ENCODE measurements at places on chromosomes 12 and 14.

DNA sequence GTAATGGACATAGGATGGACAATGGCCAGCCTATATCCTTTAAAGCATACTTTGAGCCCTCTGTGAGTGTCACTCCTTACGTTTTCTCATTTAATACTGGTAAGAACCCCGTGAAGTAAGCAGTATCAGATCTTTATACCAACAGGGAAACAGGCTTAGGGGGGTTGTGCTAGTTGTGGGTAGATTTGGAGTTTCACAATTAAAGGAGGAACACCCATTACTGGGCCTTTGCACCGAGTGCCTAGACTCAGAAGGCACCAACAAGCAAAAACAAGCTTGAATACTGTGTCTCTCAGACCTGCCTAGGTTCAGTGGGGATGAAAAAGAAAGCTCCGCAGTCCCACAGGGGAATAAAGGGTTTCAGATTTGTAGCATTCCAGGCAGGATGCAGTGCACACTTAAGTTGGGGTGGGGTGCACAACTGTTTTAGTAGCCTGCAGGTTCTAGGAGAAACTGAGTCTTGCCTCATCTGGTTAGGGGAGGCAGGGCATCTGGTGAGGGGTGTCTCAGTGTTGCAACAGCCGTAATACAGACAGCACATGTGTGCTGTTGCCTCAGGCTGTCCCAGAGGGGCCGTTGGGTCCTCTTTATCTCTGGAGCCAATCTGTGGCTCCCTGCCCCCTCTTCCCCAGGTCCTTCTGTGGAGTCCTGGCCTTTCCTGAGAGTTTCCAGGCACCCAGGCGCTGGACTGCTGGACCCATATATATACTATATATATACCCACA, 51.2 kb downstream of the IRAK3 start:
- DNase-seq: no peak

DNA sequence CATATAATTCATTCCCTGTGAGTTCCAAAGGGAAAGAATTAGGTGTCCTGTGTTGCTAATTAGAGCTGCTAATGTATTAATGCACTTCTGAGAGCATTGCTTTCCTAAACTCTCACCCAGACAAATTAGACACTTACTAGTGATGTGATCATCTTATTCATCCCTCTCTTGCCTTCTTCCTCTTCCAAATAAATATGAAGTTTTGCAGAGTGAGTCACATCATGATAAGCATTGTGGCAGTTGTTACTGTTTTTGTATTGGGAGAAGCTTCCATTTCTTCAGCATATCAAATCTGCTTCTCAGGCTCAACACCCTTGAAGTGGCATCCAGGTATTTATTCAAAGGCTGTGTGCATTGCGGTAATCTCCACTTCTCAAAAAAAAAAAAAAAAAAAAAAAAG, 37.3 kb upstream of the E2F7 start:
- DNase-seq: no peak

GRCh38 chr14:85415015-85415712, 114.8 kb upstream of the FLRT2 start:
- DNase-seq: peak; percentile 61

DNA sequence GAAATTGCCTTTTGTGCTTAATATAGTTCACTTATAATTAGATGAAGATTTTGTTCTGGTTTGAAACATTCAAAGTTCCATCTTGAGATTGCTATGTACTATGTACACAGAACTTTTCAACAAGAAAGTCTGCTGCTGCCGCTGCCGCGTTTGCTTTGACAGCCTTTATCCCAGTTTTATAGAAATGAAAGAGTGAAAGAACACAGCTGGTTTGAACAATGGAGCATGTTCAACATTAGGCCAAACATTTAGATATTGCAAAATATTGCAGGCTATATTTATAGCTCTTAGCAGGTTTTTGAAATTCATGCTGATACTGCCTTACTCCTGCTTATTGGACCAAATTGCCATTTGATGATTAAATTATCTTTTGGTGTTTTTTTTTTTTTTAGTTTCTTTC, 299.8 kb upstream of the PRKD1 start:
- no peak for DNase-seq

GRCh38 chr14:36367985-36368774, 47.7 kb upstream of the MBIP start:
- no peak for DNase-seq

DNA sequence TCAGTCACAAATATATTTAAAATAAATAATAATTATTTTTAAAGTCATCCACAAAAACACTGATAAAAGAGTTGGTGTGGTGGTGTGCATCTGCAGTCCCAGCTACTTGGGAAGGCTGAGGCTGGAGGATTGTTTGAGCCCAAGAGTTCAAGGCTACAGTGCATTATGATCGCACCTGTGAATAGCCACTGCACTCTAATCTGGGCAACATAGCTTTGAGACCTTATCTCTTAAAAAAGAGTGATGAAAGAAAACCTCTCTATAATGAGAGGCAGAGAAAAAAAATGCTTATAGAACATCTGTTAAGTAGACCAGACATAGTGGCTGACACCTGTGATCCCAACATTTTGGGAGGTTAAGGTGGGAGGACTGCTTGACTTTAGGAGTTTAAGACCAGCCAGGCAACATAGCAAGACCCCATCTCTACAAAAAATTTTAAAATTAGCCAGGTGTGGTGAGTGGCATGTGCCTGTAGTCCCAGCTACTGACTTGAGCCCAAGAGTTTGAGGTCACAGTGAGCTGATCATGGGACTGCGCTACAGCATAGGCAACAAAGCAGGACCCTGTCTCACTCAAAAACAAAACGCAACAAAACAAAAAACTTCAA, 50.5 kb downstream of the RALGAPA1 start:
- no peak for DNase-seq

DNA sequence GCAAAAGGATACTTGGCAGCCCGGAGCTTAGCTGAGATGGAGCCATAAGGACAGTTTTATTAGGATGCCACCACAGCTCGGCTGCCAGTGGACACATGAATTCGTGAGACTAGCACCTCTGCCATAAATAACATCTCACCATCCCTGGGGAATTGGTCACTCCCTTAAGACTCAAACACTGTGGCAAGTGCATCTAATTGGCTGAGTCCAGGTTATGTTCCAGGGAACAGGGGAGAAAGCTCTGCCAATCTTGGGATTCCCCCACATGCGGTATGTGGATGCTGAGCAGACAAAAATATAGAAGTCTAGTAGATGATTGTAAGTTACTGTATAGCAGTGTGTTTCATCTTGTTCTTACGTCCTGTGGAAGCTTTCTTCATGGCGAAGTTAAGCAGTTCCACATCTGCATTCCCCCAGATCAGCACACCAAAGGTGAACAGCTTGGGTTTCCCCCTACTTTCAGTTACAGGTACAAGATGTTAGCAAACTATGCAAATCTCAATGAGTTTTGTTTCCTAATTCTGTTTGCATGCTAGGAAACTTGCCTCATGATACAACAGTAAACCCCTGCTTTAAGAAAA, 131.1 kb downstream of the ETV6 start:
- no peak for DNase-seq

DNA sequence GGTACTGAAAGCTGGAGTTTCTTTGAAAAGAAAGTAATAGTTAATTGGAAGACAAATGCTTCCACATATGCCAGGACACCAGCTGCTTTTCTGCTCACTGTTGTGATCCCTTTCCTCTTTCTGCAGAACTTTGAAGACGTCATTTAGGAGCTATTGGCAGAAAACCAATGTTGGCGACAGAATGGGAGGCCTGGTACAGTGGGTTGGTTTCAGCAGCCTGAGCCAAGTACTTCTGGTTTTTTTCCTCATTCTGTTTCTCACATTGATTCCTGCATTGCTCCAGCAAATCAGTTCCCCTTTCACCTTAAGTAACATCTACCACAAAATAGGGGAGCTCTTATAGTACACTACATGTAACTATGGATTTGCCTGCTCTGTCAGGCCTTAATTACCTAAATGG, 96.9 kb downstream of the FIGNL2 start:
- DNase-seq: no peak

DNA sequence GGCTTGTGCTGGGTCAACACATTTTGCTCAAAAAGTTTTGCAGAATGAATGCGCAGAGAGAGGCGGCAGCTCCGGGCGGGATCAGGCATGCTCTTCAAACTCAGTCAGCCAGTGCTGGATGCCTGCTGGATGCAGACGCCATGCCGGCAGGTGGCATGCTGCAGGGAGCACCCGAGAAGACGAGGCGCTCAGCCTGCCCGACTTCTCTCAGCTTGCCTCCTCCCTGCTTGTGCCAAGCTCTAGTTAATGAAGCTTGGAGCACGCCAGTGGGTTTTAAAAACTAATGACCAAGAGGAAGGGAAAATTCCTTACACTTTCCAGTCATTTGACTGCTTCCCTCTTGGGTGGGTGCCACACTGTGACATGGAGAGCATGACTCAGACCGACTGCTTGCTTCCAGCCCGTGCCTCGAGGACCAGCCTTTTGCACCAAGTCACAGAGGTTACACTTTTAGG, 39.8 kb downstream of the SLC24A4 start:
- no peak for DNase-seq

GRCh38 chr12:92735131-92735721, 32.4 kb downstream of the PLEKHG7 start:
- DNase-seq: peak; percentile 88

GRCh38 chr12:22051114-22051698, 5.2 kb downstream of the CMAS start:
- DNase-seq: no peak

DNA sequence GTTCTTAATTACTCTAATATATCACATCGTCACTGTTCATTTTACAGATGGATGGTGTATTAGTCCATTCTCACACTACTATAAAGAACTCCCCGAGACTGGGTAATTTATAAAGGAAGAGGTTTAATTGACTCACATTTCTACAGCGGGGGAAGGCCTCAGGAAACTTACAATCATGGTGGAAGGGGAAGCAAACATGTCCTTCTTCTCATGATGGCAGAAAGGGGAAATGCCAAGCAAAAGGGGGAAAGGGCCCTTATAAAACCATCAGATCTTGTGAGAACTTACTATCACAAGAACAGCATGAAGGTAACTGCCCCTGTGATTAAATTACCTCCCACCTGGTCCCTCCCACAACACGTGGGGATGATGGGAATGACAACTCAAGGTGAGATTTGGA, 6.5 kb downstream of the TMBIM4 start:
- DNase-seq: no peak

GRCh38 chr14:88044776-88045446, 40.0 kb downstream of the GPR65 start:
- no peak for DNase-seq

- no peak for DNase-seq
These were observed 35.0 kb upstream of the PLEK2 start for GRCh38 chr14:67447033-67447381.

- no peak for DNase-seq
These were observed 161.9 kb upstream of the RASSF8 start for GRCh38 chr12:25796523-25797000.

DNA sequence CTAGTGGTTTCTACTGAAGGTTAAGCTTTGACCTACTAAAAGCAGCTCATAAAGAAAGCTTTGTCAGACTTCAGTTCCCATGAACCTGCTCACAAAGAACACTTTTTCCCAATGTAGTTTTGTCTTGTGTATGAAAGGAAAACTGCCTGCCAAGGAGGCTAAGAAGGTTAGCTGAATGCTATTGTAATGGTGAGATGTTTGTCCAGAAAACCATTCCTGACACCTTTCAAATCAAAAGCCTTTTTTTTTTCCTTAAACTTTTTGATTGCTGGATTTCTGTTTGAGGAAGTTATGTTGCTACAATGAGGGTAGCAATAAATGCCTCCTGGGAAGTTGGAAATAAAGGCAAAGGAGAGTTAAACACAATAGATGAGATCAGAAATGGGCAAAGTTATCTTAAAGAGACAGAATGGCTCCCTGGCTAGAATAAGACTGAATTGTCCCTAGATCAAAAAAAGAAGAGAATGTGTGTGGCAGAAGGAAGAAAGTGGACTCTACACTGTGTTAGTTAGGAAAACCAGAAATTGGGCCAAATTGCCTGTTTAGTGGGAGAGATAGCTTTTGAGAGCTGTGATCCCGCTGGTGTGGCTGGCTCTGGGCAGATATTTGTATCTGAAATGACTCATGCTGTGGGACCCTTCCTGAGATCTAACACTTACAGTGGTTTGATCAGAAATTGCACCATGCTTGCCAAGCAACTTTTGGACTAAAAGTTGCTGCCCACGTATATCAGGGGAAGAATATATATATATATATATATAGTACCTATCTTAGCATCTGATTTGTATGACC, 27.5 kb downstream of the TECPR2 start:
- DNase-seq: no peak

- peak; percentile 19 for DNase-seq
These were observed 20.4 kb downstream of the NINJ2 start for GRCh38 chr12:642633-643474.

GRCh38 chr12:69719336-69720316, 19.0 kb upstream of the RAB3IP start:
- no peak for DNase-seq

GRCh38 chr12:108675792-108676191, 42.1 kb upstream of the SELPLG start:
- no peak for DNase-seq

- DNase-seq: no peak
These were observed at the start of gene PLEKHG3 for GRCh38 chr14:64704143-64704742. PLEKHG3 (plus strand) TSS chr14:64704424; CDS start chr14:64727632, 23,208 bp downstream.

DNA sequence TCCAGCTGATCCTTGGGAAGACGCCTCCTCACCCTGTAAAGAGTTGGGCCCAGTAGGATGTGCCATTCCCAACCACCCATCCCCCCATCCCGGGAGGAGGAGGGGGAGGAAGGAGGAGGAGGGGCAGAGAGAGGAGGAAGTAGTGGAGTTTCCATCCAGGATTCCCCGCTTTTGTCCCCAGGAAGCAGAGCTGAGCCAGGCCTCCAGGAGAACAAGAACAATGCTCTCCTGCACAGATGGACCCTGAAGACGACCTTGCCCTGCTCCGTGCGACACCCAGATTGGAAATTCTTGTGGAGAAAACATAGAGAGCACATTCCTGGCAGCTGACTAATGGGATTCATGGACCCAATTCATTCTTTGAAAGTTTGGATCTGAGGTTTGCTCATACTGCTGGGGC, 132.3 kb upstream of the CRY1 start:
- no peak for DNase-seq

- DNase-seq: no peak
These were observed 167.4 kb upstream of the RGS6 start for GRCh38 chr14:71764701-71765382.

DNA sequence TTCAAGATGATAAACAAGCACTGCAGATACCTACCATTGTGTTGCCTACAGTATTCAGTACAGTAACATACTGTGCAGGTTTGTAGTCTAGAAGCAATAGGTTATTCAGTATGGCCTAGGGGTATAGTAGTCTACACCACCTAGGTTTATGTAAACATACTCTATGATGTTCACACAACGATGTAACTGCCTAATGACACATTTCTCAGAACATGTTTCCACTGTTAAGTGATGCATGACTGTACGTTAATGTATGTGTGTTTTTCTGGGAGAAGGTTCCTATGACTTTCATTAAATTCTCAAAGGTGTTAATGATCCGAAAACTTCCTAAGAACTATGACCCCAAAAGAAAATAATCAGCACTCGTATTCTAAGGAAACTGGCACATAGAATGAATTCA, 20.9 kb upstream of the CALM1 start:
- no peak for DNase-seq

- no peak for DNase-seq
These were observed 47.3 kb downstream of the PDE3A start for GRCh38 chr12:20415641-20416040.

- DNase-seq: no peak
These were observed 12.8 kb downstream of the MEG3 start for GRCh38 chr14:100838493-100839314.

- DNase-seq: no peak
These were observed 23.3 kb downstream of the MDM2 start for GRCh38 chr12:68831272-68831671.

GRCh38 chr12:12008931-12009611, 61.7 kb upstream of the BCL2L14 start:
- no peak for DNase-seq
